Sigmoid colon (tissue), 7 donors: ENCODE measurements at places on chromosomes 2 and 18. TPM values are rescaled to one million over a fixed set of nuclear protein-coding genes. Genes with fewer than 3 reads are reported as not detected.

- H3K27ac ChIP-seq: no peak overlapping the region
- no peak overlapping the region for H3K4me3 ChIP-seq
- peaks cover 68% of the 10 kb centered on the region for H3K4me1 ChIP-seq
- H3K27me3 ChIP-seq: no peaks in the 10 kb centered on the region
These were observed 10.9 kb downstream of the TRIP12 start for GRCh38 chr2:229910832-229911412.

- H3K36me3 ChIP-seq: no peaks in the 10 kb centered on the region
- no peak overlapping the region for H3K4me3 ChIP-seq
- H3K27ac ChIP-seq: no peak overlapping the region
- DNase-seq: no peak
These were observed 131.9 kb upstream of the ALKAL2 start for GRCh38 chr2:419687-420317.

DNA sequence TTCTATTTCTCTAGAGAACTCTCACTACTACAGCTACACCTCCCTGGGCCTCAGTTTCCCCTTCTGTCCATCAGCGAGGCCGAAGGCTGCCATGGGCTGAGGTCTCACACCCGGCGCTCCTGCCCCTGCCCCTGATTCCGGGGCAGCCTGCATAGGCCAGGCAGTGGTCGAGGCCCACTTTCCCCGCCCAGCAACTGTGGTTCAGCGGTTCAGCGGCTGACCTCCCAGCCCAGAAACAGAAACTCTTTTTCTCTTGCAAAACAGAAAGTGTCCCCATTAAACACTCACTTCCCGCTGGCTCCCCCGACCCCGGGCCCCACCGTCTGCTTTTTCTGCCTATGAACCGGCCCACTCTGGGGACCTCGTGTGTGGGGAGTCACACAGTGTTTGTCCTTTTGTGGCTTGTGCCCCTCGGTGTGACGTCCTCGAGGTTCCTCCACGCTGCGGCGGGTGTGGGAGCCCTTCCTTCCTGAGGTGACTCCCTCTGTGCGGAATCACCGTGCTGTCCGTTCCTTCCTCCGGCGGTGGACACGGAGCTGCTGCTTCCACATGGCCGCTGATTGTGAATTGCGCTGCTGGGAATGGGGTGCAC, 16.0 kb downstream of the PDCD1 start:
- H3K4me1 ChIP-seq: no peaks in the 10 kb centered on the region
- H3K36me3 ChIP-seq: no peaks in the 10 kb centered on the region
- no peak overlapping the region for H3K27ac ChIP-seq
- no peaks in the 10 kb centered on the region for H3K27me3 ChIP-seq
- peak; percentile 85 for DNase-seq

DNA sequence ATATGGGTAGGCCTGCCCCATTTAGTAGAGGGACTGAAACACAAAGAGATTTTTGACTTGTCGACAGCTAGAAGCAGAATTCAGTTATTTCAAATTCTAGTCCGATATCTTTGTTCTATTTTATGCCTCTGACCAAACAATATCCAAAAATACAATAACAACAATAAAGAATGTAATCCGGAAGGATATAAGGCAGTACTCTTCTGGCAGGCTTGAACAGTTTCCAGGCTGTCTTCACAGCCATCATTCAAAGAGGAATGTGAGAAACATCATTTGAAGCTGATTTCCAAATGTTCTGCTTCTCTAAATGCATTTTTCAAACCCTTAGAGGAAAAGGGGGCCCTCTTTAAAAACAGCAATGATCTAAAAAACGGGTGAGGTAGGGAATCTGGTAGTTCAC, 36.7 kb upstream of the SPTBN1 start:
- no peak overlapping the region for H3K4me3 ChIP-seq
- no peak for DNase-seq
- no peaks in the 10 kb centered on the region for H3K36me3 ChIP-seq
- no peak overlapping the region for H3K27ac ChIP-seq

The SLC38A11 gene
- not detected for polyA plus RNA-seq

DNA sequence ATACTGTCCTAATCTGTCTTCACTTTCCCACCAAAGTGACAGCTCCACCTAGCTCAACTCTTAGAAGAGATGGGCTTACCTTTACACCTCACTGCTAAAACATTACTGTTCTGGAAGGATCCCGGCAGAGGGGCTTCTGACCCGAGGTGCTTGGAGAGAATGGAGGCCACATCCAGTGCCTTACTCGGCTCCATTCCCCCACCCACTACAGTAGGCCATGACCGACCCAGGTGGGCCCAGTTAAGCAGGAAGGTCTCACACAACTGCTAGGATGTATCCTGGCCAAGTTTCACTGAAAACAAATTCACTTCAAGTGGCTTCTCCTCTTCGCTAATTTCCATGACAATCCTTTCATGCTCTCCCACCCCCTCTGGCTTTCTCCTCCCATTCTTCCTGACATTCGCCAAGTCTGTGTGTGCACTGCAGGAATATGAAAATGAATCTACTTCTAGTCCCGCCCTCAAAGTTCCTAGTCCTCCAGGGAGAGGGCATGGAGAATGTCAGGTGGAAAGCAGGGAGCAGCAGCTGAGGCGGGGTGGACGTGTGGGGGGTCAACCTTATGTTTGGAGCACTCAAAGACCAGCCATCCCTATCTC, 11.8 kb downstream of the WIPF1 start:
- peaks cover 33% of the 10 kb centered on the region for H3K4me1 ChIP-seq
- H3K36me3 ChIP-seq: no peaks in the 10 kb centered on the region
- no peak overlapping the region for H3K4me3 ChIP-seq
- H3K27me3 ChIP-seq: no peaks in the 10 kb centered on the region
- DNase-seq: no peak

GRCh38 chr18:23223641-23224040, 88.4 kb downstream of the CABLES1 start:
- H3K27me3 ChIP-seq: no peaks in the 10 kb centered on the region
- H3K4me3 ChIP-seq: no peak overlapping the region
- DNase-seq: no peak
- H3K27ac ChIP-seq: no peak overlapping the region

The KCNE4 gene
- 0.23 TPM for polyA plus RNA-seq

The SPP2 gene
- polyA plus RNA-seq: not detected

The GPBAR1 gene
- 1.4 TPM for polyA plus RNA-seq
